ENCODE measurements at places on chromosomes 7 and 10. TPM values are rescaled to one million over a fixed set of nuclear protein-coding genes. Genes with fewer than 3 reads are reported as not detected.
A peak's percentile ranks its signal among the peaks of the same experiment; 100 is the strongest.

- no peak for DNase-seq
These were observed 6.5 kb upstream of the PODXL start for GRCh38 chr7:131562941-131563340.

The BMS1 gene
- 13.1 TPM for total RNA-seq

The NUDCD3 gene
- 92.4 TPM for total RNA-seq

DNA sequence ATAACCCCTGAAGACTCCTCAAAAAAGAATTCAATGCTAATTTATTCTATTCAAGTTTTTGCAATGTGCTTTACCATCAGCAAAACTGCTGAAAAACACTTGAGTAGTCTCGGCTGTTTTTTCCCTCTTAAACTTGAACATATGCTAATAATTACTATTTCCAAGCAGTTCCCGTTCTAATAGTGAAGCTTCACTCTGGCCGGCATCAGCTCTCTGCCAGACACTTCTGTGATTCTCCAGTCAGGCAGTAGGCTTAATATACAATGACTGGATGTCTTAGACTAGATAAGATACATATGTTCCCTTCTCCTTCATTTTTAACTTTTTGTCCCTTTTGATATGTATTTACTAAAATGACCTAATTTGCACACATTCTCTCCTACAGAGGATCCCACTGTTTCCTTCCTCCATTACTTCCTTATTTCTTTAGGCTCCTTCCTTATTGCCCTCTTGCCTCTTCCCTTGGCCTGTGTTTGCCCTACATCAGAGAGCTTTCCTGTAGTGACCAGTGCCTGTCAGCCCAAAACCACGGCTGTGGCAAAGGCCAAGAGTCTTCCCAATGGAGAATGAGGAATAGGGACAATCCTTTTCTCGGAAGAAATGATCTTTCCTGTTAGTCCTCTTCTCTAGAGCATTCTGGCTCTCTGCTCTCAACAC lies 23.5 kb downstream of the HEPACAM2 start:
- no peak for DNase-seq

The FAM107B gene
- 18.7 TPM for total RNA-seq

- DNase-seq: peak; percentile 66
These were observed 39.2 kb upstream of the SLC35B4 start for GRCh38 chr7:134355927-134356326.

DNA sequence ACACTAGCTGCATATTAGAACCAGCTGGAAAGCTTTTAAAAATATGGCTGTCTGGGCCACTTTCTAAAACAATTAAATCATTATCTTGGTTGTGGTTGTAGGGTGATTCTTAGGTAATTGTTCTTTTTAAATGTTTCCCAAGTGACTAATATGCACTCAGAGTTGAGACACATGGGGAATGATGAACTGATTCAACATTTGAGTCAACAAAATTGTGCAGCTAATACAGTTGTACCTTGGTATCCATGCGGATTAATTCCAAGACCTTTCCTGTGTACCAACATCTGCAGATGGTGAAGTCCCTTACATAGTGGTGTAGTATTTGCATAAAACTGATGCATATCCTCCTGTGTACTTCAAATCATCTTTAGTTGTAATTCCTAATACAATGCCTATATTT lies 242.2 kb downstream of the ATRNL1 start:
- DNase-seq: no peak

- no peak for DNase-seq
These were observed 103.3 kb downstream of the GRB10 start for GRCh38 chr7:50679218-50680007.

Data from right cardiac atrium (tissue), 5 donors.